ENCODE measurements at places on chromosomes 11 and 22.
A peak's percentile ranks its signal among the peaks of the same experiment; 100 is the strongest.

- no peak for DNase-seq
These were observed 2.5 kb downstream of the PLAAT2 start for GRCh38 chr11:63560506-63561180.

DNA sequence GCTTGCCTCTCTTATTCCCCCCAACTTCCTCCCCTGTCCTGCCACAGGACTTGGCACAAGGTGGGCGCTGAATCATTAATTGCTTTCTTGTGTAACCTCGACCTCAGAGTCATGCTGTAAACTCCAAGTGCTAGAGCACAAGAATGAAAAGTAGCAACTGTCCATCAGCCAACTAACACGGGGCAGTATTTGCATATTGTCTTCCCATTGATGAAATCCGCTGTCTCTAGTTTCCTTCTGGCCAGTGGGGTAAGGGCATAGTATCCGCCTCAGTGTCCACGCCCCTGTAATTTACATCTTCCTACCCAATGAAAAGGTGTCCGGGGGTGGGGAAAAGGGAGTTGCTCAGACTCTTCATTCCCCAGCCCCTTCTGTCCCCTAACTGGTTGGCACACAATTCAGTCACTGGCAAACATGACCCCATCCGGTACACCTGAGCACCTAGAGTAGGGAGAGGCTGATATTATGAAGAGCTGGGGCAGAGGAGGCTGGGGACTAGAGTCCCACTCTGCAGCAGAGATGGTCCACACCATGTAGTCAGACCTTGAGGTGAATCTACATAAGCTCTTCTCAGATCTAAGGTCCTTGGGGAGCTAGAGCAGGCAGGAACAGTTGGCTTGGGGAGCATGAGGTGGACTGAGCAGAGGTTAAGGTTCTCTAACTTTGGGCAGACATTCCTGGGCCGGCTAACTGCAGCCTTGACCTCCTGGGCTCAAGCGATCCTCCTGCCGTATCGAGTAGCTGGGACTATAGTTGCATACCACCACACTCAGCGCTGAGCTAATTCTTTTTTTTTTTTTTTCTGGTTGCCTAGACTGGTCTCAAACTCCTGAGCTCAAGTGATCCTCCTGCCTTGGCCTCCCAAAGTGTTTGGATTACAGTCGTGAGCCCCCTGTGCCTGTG, 6.8 kb upstream of the GGA1 start:
- peak; percentile 24 for DNase-seq

- DNase-seq = no peak
These were observed 20.1 kb downstream of the TOLLIP start for GRCh38 chr11:1289211-1289935.

GRCh38 chr11:134558916-134559601, 147.0 kb upstream of the B3GAT1 start:
- DNase-seq = no peak

- no peak for DNase-seq
These were observed 532 bp downstream of the BET1L start for GRCh38 chr11:206526-207207.

DNA sequence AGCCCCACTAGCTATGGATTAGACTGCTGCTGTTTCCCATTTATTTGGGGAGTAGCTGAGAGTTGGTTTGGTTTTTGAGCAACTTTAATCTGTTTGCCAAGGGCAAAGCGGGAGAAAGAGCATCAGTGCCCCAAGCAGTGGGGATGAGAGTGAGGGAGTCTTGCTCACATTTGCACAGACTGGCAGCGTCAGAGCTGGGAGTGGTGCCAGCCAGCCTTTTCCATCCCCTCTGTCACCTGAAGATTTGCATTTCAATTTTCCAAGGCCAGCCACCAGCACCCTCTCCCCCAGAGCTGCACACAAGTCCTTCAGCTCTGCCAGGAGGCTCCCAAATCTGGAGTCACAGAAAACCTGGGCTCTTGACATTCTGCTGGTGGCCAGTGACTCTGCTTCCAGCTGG, 21.0 kb upstream of the UVRAG start:
- DNase-seq = no peak

GRCh38 chr22:48659404-48659996, 1168.2 kb downstream of the BRD1 start:
- DNase-seq = no peak

GRCh38 chr11:55854704-55855103, 16.2 kb downstream of the OR5D16 start:
- DNase-seq = no peak

DNA sequence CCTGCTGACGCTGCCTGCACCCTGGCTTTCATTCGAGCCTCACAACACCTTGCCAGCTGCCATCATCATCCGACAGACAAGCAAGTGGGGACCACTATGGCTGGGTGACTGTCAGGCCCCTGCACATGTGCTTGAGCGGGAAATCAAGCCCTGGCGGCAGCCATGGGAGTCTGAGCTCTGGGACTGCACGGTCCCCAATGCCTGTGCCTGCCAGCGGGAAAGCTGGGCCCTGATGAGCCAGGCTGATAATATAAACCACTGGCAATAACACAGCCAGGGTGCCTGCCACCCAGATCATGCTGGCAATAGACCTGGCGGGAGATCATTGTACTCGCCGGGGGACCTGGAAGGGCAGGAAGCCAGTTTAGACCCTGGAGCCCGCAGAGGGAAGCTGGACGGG, 2.5 kb downstream of the FGF3 start:
- DNase-seq = no peak

DNA sequence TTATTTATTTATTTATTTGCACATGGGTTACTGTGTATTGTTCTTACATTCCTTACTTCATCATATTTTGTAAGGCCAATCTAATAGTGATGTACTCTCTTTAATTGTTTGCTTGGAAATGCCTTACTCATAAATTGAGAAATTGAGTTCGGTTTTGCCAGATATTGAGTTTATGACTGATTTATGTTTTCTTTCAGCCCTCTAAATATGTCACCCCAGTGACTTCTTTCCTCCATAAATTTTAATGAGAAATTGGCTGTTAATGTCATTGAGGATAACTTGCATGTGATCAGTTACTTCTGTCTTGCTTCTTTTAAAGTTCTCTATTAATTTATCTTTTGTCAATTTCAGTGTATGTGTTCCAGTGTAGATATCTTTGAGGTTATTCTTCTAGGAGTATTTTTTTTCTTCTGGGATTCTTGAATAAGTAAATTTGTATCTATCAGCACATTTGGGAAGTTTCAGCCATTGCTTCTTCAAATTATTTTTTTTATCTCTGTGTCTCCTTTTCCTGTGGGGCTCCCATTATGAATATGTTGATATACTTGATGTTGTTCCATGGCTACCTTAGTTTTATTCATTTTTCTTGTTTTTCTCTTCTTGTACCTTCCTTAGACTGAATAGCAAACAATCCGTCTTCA, 47.8 kb downstream of the XKR3 start:
- DNase-seq = no peak

GRCh38 chr11:459511-460220, 9.6 kb downstream of the PTDSS2 start:
- DNase-seq = no peak

DNA sequence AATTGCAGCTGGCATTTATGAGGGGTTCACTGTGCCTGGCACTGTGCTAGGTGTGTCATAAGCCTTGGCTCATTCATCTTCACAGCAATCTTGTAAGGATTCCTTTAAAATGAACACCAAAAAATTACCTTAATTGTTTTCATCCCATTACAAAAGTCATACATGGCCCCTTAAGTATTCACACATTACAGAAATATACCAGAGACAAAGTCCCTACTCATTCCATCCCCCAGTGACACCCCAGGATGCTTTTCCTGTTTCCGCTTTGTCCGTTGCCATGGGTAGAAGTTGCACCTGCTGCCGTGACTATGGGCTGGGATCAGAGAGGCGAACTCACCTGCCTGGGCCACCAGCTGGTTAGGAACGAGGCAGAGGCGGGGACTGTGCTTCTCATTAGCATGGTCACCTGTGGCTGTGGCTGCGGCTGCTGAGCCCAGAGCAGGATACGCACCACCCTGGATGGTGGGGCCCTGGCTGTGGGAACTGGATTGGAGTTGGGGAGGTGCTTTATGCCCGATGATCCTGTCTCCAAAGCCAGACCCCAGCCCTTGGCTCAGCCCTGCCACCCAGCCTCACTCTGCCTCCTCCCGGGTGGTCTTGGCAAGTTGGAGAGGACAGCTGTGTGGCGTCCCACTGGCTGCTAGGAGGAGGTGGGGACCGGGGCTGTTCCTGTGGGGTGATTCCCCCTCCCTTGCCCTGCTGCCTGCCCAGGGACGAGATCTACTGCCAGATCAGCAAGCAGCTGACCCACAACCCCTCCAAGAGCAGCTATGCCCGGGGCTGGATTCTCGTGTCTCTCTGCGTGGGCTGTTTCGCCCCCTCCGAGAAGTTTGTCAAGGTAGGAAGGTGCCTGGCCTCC, 60.8 kb downstream of the MYO7A start:
- no peak for DNase-seq

DNA sequence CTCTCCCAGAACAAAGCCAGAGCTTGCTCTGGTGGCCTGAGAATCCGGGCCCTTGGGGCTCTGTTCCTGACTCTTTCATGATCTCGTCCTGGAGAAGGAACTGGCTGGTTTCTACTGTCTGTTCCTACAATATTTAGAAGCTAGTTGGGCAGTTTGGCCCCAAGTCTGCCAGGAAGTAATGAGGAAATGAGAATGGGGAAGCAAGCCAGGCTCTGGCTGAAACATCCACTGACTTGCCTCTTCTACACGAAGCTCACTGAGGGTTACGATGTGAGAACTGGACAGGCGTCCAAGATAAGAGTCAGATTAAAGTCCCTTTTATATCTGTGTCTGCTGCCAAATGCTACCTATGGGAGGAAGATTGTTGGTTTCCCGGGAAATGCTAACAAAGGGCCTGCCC, 110.0 kb upstream of the KIRREL3 start:
- DNase-seq = no peak

- no peak for DNase-seq
These were observed 52.3 kb downstream of the CSF2RB start for GRCh38 chr22:36965696-36966095.

- DNase-seq = peak; percentile 91
These were observed 4.5 kb downstream of the GAS2L1 start for GRCh38 chr22:29310863-29311339.

GRCh38 chr11:62543680-62544444, 2.7 kb downstream of the AHNAK start:
- no peak for DNase-seq

DNA sequence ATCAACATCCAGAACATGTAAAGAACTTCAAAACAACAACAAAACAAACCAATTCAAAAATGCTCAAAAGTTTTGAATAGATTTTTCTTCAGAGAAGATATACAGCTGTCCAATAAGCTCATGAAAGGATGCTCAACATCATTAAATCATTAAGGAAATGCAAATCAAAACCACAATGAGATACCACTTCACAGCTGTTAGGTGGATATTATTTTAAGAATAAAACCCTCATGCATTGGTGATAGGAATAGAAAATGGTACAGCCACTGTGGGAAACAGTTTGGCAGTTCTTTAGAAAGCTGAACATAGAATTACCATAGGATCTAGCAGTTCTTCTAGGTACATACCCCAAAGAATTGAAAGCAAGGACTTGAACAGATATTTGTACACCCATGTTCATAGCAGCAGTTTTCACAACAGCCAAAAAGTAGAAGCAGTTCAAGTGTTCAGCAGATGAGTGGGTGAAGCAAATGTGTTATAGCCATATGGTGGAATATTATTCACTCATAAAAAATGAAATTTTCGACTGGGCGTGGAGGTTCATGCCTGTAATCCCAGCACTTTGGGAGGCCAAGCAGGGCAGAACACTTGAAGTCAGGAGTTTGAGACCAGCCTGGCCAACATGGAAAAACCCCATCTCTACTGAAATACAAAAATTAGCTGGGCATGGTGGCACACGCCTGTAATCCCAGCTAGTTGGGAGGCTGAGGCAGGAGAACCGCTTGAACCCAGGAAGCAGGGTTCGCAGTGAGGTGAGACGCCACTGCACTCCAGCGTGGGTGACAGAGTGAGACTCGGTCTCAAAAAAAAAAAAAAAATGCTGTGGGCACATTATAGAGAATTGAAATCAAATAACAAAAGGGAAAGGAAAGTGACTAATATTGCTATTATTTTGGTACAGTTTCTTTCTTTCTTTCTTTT, 42.9 kb downstream of the CBL start:
- DNase-seq = no peak

- no peak for DNase-seq
These were observed 114.7 kb downstream of the RBFOX2 start for GRCh38 chr22:35913925-35914324.

- no peak for DNase-seq
These were observed 21.6 kb downstream of the MMP20 start for GRCh38 chr11:102603576-102603975.

DNA sequence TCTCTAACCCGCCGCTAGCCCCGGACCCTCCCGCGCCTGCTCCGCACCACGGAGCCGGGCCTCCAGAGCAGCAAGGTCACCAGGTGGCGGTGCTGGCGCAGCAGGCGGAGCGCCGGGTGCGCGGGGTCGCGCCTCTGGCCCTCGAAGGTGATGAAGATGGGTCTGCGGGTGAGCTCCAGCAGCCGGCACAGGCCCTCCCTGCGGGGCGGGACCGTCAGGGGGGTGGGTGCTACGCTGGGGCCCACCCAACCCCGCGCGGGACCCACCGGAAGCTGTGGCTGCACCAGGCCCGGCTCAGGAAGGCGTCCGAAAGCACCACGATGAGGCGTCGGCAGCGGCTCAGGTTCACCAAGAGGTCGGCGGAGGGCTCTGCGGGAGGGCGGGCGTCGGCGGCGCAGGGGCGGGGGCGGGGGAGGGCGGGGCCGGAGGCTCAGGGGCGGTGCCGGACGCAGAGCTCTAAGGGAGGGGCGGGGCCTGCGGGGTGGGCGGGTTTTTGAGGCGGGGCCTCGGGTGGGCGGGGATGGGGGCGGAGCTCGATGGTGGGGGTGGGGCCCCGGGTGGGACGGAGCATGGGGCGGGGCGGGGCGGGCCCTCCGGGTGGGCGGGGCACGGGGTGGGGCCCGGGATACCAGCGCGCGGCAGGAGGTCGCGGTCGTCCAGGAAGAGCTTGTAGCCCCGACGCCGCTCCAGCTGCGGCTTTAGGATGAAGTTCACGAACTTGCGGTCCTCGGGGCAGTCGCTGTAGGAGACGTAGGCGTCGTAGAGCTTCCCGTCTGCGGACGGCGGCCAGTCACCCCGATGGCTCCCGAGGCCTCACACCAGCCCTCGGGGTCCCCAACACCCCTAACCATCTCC, 7.8 kb downstream of the SIGIRR start:
- DNase-seq = peak; percentile 48

- DNase-seq = no peak
These were observed 25.1 kb downstream of the KCNQ1OT1 start for GRCh38 chr11:2674658-2675131.
